ENCODE measurements at places on chromosomes 16 and 17. TPM values are rescaled to one million over a fixed set of nuclear protein-coding genes. Genes with fewer than 3 reads are reported as not detected.

GRCh38 chr17:38512473-38513058 lies 84.3 kb downstream of the ARHGAP23 start:
- no peak for DNase-seq

Gene GP1BA
- 3.6 TPM for polyA plus RNA-seq

- no peak for DNase-seq
Measured at GRCh38 chr17:8142158-8142886, 9.9 kb downstream of the PER1 start.

DNA sequence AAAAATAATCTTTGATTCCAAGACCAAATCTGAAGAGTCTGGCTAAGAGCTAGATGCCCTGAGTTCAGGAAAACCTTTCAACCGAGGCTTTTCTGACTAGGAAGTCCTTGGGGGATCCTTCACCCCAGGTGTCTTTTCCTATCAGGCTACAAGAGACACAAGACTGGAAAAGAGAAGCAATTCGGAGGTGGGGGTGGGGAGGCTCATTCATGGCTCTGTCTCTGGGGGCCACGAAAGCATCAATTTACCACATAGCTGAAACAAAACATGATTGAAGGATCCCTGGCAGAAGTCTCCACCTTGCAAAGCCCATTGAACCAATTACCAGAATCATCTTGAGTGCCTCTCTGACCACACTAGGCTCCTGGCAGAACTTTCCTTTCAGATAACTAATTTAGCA lies 239.8 kb upstream of the SALL1 start:
- no peak for DNase-seq

Gene HBA2
- polyA plus RNA-seq = 1,447 TPM

Gene NPIPB8
- polyA plus RNA-seq = 1.1 TPM

GRCh38 chr16:49382916-49383315 lies 9.3 kb downstream of the C16orf78 start:
- no peak for DNase-seq

DNA sequence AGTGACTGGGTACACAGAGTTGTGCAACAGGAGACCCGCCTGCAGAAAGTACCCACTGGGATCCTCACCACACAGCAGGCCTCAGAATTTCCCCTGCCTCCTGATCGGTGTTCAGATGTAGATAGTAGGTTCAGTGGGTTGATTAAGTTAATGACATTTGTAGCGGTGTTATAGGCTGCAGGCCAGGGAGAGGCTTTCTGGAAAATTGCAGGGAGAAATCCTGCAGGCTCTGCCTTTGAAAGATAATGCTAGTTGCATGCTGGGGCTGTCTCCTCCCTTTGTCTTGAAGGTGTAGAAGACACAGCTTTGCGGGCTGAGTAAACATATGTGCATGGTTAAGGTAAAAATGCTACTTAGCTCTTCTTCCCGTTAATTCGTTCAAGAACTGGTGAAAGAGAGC lies 406.3 kb upstream of the RBFOX1 start:
- no peak for DNase-seq

Gene KRTAP4-9
- polyA plus RNA-seq = not detected

DNA sequence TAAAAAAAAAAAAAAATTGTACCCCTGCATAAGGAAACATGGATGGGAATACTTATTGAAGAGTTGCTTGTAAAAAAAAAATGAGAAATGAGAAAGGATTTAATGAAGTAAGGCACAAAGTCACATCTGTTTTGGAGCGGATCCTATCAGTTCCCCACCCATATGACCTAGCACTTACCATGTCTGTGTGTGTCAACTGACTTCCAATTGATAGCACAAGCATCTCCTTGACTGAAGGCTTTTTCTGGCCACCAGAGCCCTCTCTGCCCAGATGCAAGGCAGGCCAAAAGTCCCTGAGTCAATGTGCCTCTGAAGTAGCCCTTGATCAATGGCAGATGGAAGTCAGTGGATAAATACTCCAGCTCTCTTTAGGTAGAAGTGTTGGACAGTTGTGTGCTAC lies 13.4 kb upstream of the NLK start:
- no peak for DNase-seq
